ENCODE measurements at places on chromosomes 6 and 20.

- DNase-seq, result no peak
Measured at GRCh38 chr20:56483970-56484369, 15.5 kb downstream of the RTF2 start.

DNA sequence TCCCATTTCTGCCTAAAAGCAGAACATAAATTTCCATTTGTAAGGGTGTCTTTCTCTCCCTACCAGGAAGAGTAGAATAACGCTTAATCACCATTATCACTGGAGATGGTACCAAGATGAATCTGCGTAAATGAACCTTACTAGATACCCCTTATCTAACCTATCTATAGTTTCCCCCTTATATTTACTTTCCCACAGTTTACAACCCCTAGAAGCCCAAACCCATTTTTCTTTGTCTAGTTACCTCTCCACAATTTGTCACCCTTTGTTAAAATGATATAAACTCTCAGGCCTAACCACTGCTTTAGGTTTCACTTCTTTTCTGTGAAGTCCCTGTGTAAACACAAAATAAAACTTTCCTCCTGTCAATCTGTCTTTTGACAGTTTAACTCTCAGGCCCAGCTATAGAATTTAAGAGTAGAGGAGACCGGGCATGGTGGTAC lies 45.5 kb downstream of the PCNA start:
- no peak for DNase-seq

DNA sequence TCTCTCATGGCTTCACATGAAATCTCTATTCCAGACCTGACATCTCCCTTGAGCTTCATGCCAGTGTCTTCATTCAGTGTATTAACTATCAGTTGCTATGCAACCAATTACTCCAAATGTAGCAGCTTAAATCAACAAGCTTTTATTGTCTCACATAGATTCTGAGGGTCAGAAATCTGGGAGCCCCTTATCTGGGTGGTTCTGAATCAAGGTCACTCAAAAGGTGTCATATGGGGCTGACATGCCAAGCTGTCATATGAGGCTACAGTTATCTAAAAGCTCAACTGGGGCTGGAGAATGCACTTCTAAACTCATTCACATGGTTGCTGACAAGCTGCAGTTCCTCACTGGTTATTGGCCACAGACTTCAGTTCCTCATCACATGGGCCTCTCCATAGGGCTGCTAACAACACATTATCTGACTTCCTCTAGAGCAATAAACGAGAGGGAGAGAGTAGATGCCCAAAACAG lies 7.3 kb upstream of the CGA start:
- no peak for DNase-seq

DNA sequence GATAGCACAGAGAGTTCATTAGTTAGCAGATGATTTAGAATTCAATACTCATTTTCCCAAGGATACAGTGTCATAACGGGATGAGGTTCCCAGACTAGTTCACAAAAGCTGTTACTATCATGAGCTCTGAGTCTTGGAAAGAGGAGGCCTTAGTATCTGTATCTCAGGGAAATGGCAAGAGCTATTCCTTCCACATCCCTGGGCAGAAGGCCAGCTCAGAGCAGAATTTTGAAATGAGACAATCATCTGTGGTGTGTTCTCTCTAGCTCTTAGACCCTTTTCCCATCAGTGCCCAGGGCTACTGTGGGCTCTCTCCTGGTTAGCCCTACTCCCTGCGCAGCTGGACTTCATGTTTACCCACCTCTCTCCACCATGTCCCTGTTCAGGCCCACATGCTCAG lies 64.5 kb downstream of the JAG1 start:
- no peak for DNase-seq

GRCh38 chr6:108689272-108690161 lies 128.8 kb downstream of the FOXO3 start:
- DNase-seq, result no peak

All from activated CD4-positive, alpha-beta T cell treated with anti-CD3 and anti-CD28 coated beads, Interleukin-2, Interleukin-6, amounts not matched to agents 100 ng/mL and 50 ng/mL, durations not matched to agents 16 hours and 8 hours (primary cell).